ENCODE measurements at places on chromosomes 4 and X. TPM values are rescaled to one million over a fixed set of nuclear protein-coding genes. Genes with fewer than 3 reads are reported as not detected.

The MAGEB1 gene
- not detected for total RNA-seq

The ADH7 gene
- not detected for total RNA-seq

DNA sequence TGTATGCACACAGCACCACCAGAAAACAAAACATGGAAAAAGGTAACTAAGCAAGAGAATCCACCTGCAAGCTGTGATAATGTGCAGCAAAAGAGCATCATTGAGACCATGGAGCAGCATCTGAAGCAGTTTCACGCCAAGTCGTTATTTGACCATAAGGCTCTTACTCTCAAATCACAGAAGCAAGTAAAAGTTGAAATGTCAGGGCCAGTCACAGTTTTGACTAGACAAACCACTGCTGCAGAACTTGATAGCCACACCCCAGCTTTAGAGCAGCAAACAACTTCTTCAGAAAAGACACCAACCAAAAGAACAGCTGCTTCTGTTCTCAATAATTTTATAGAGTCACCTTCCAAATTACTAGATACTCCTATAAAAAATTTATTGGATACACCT lies 90.2 kb downstream of the TET2 start:
- H3K36me3 ChIP-seq, result peaks cover 10% of the 10 kb centered on the region
- H3K4me1 ChIP-seq, result peaks cover 8% of the 10 kb centered on the region
- H3K4me3 ChIP-seq, result no peak overlapping the region
- no peak overlapping the region for H3K27ac ChIP-seq

- H3K27me3 ChIP-seq, result no peaks in the 10 kb centered on the region
- no peak overlapping the region for H3K27ac ChIP-seq
- no peaks in the 10 kb centered on the region for H3K4me1 ChIP-seq
- DNase-seq, result no peak
These were observed 332.8 kb downstream of the SH2D1A start for GRCh38 chrX:124679199-124679598.

DNA sequence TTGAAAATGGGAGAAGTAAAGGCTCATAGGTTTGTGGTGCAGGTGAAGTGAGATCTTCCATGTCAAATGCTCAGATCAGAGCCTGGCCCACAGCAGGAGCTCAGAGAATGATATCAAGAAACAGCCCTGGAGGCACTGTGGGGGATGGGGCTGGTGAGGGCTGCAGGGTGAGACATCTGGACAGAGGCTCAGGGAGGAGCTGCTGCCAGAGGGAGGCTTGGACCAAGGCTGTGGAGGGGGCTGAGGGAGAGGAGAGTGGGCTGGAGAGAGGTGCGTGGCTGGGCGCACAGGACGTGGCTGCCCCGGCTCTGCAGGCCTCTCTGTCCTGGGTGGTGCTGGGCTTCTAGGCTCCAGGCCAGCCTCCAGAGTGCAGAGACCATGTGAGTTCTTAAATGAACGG lies 5.6 kb downstream of the SORCS2 start:
- H3K4me3 ChIP-seq, result no peak overlapping the region
- H3K4me1 ChIP-seq, result no peaks in the 10 kb centered on the region
- peaks cover 72% of the 10 kb centered on the region for H3K27me3 ChIP-seq
- H3K36me3 ChIP-seq, result peaks cover 2% of the 10 kb centered on the region

- no peaks in the 10 kb centered on the region for H3K36me3 ChIP-seq
- no peak overlapping the region for H3K4me3 ChIP-seq
- no peak overlapping the region for H3K27ac ChIP-seq
- no peaks in the 10 kb centered on the region for H3K27me3 ChIP-seq
- peaks cover 6% of the 10 kb centered on the region for H3K4me1 ChIP-seq
These were observed 5.2 kb upstream of the RPGR start for GRCh38 chrX:38332505-38332904.

GRCh38 chr4:109206620-109207019 lies 95.8 kb downstream of the COL25A1 start:
- H3K27me3 ChIP-seq, result peaks cover 21% of the 10 kb centered on the region
- no peak overlapping the region for H3K4me3 ChIP-seq
- no peaks in the 10 kb centered on the region for H3K36me3 ChIP-seq
- no peaks in the 10 kb centered on the region for H3K4me1 ChIP-seq
- H3K27ac ChIP-seq, result no peak overlapping the region
- no peak for DNase-seq
